Gastrocnemius medialis (tissue), 4 donors: ENCODE measurements at places on chromosomes 2 and 18. TPM values are rescaled to one million over a fixed set of nuclear protein-coding genes. Genes with fewer than 3 reads are reported as not detected.

DNA sequence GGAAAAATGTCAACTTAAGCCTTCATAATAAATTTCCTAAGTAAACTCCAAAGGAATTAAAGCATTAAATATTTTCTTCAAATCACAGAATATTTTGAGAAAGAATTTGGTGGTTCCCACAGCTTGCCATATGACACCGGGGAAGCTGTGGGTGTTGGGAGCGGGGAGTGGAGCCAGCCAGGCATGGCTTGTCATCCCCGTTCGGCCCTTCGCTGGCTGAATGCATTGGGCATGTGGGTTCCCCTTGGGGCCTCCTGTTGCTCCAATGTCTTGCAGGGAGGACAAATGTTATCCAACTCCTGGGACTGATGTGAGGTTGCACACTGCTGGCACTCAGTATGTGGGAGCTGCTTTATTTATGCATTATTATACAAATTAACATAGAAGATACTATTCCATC is 18.6 kb downstream of the NGEF start:
- H3K4me3 ChIP-seq: no peak overlapping the region
- H3K4me1 ChIP-seq: no peaks in the 10 kb centered on the region
- H3K36me3 ChIP-seq: no peaks in the 10 kb centered on the region
- DNase-seq: no peak

DNA sequence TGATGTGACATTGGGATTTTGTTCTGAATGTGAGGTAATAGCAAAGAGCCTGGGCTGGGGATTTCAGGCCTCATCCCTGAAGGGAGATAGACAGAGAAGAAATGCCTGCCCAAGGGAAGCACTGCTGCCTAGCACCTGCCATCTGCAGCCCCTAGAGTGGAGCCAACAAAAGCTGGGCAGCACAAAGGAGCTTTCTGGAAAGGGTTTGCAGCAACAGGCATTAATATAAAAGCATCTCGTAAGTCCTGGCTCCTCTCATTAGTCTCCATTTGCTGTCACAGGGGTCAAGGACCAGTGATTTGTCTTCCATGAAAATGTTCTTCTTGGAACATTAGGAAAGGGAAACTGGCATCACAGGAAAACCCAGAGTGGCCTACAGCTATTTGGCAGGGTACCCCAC is 157.2 kb upstream of the SLC14A2 start:
- no peak for DNase-seq
- no peaks in the 10 kb centered on the region for H3K4me1 ChIP-seq
- no peaks in the 10 kb centered on the region for H3K27me3 ChIP-seq

DNA sequence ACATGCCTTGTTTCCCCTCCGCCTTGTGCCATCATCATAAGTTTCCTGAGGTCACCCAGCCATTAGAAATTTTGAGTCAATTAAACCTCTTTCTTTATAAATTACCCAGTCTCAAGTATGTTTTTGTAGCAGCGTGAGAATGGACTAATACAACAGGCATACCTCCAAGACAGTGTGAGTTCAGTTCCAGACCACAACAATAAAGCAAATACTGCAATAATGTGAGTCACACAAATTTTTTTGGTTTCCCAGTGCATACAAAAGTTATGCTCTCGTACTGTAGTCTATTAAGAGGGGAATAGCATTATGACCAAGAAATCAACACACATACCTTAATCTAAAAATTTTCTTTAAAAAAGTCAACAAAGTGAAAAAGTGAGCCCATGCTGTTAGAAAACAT is 217.2 kb downstream of the NR4A2 start:
- no peak for DNase-seq
- no peak overlapping the region for H3K4me3 ChIP-seq
- no peaks in the 10 kb centered on the region for H3K36me3 ChIP-seq
- no peaks in the 10 kb centered on the region for H3K4me1 ChIP-seq
- H3K27me3 ChIP-seq: no peaks in the 10 kb centered on the region

ALMS1 gene
- total RNA-seq: 16.9 TPM

CDH19 gene
- 1.4 TPM for total RNA-seq

DNA sequence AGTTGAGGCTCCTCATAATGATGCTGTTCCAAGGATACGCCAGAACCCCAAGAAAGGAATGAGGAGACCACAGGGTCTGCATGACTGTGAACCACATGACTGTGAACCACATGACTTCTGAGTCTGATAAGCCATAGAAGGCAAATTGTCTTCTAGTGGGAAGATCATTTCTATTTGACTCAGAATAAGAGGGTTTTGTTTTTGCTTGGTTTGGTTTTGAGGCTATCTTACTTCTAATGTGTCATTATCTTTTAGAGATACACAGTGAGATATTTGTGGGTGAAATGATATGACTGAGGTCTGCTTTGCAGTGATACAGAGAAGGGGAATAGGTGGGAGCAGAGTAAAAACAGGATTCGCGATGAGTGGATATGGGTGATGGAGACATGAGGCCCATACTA is 28.9 kb upstream of the BCL2L11 start:
- H3K4me1 ChIP-seq: no peaks in the 10 kb centered on the region
- H3K4me3 ChIP-seq: no peak overlapping the region
- H3K27ac ChIP-seq: no peak overlapping the region

DNA sequence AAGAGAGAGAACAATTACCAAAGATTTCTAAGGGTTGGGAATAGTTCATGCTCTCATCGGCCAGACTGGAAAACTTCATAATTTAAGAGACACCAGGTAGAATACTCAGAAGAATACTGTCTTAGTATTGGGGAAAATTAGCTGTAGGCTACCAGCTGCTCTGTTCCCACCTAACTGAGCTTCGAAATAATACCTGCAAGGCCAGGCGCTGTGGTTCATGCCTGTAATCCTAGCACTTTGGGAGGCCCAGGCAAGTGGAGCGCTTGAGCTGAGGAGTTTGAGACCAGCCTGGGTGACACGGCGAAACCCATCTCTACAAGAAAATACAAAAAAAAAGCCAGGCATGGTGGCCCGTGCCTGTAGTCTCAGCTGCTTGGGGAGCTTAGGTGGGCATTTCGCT is 35.8 kb downstream of the MAP4K3 start:
- H3K27ac ChIP-seq: peak overlapping the region; percentile 73
- H3K36me3 ChIP-seq: no peaks in the 10 kb centered on the region
- H3K4me3 ChIP-seq: no peak overlapping the region
- peaks cover 90% of the 10 kb centered on the region for H3K4me1 ChIP-seq
- no peak for DNase-seq

TFPI gene
- total RNA-seq: 30.7 TPM

GRCh38 chr2:134576478-134576877 is 142.3 kb downstream of the TMEM163 start:
- no peak overlapping the region for H3K4me3 ChIP-seq
- H3K36me3 ChIP-seq: no peaks in the 10 kb centered on the region
- H3K27ac ChIP-seq: no peak overlapping the region
- H3K27me3 ChIP-seq: no peaks in the 10 kb centered on the region
- H3K4me1 ChIP-seq: no peaks in the 10 kb centered on the region

DNA sequence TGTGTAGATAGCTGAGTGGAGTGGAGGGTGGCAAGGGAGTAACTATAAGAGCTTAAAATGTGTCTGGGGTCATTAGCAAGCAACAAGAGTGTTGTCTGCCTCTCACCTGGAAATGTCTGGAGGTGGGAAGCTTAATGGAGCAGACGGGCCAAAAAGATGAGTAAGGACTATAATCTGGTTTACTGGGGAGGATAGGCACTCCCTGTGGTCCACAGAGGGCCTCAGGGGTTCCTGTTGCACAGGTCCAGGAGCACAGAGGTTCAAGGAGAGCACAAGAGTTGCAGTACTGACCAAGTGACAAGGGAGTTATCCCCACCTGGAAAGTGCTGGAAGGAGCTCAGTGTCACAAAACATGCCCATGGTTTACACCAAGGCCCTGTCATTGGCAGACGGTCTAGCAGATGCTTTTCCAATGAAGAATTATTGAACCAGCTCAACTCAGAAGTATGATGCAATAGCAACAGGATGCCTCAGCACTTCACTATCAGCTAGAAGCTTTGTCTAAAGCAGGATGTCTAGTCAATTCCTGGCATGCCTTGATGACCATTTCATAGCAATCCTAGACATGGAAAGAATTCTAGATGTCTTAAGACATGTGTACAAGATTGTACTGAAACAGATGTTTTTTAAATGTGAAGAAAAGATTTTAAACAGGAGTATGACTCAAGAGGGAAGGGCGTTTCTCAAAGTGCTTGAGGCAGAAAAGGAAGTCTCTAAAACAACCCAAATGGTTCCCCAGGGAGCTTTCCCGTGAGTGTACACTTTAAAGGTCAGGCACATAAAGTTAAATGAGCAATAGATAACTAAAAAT is 62.9 kb upstream of the SERPINE2 start:
- H3K36me3 ChIP-seq: no peaks in the 10 kb centered on the region
- no peaks in the 10 kb centered on the region for H3K27me3 ChIP-seq
- no peak overlapping the region for H3K4me3 ChIP-seq
- no peaks in the 10 kb centered on the region for H3K4me1 ChIP-seq
- no peak overlapping the region for H3K27ac ChIP-seq
- DNase-seq: peak; percentile 16

GRCh38 chr2:70806013-70806412 is 14.4 kb downstream of the CLEC4F start:
- no peak overlapping the region for H3K27ac ChIP-seq
- H3K4me3 ChIP-seq: no peak overlapping the region
- no peaks in the 10 kb centered on the region for H3K27me3 ChIP-seq
- no peaks in the 10 kb centered on the region for H3K36me3 ChIP-seq
- DNase-seq: no peak

DNA sequence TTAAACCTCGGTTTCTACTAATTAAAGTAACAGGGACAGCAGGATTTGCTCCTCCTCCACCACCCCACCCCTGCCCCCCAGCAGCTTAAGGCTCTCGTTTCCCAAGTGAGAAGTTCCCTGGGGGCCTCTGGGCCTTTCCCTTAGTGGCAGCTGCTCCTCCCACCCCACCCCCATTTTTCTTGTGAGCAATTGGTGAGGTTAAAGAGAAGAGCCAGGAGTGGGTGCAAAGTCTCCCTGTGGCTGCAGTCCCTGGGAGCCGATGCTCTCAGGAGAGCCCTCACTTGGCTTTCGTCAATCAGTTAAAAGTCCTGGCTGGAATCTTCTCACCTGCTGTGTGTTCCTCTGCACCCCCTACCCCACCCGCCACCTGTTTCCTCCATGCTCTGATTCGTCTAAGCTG is 48.7 kb upstream of the AGAP1 start:
- H3K4me3 ChIP-seq: no peak overlapping the region
- H3K27me3 ChIP-seq: no peaks in the 10 kb centered on the region
- no peaks in the 10 kb centered on the region for H3K4me1 ChIP-seq
- no peak overlapping the region for H3K27ac ChIP-seq
- H3K36me3 ChIP-seq: no peaks in the 10 kb centered on the region

B3GNT7 gene
- total RNA-seq: 0.49 TPM

- no peak overlapping the region for H3K27ac ChIP-seq
- no peak overlapping the region for H3K4me3 ChIP-seq
- no peaks in the 10 kb centered on the region for H3K27me3 ChIP-seq
- H3K36me3 ChIP-seq: no peaks in the 10 kb centered on the region
These were observed 98.0 kb downstream of the TRABD2A start for GRCh38 chr2:84782717-84783442.

DNA sequence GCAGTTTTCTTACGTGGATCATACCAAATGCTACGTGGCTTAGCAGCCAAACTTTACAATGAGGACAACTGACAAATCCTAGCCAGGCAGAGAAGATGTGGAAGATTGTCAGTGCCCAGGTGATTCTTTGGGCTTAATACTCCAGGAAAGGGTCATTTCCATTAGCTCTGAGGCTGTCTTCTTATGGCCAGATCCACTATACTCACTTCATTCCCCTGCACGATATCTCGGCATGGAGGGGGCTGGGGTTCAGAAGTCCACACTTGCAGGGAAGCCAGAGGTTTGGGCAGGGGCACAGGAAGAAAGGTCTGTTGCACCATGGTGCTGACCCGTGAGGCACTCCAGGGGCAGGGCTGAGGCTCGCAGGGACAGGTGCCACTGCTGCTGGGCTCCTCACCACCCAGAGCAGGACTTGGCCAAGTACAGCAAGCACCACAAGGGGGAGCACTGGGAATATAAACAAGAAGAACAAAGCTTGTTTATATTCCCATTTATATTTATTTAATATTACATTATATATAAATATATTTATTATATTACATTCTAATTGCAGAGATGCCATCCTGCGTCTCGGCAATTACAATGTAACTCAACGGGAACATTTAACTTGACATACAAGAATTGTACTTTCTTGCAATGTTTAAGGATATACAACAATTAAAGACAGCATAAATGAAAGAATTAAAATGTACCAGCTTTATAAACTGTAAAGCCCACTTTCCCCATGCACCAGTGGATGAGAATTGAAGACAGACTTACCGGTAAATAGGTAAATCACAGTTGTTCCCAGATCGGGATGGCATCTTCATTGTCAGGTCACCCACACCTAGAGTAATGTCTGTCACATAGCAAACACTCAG is 27.2 kb downstream of the CLUL1 start:
- DNase-seq: peak; percentile 18
- no peak overlapping the region for H3K27ac ChIP-seq
- no peaks in the 10 kb centered on the region for H3K36me3 ChIP-seq
- no peak overlapping the region for H3K4me3 ChIP-seq

GNLY gene
- total RNA-seq: 3.6 TPM

DNA sequence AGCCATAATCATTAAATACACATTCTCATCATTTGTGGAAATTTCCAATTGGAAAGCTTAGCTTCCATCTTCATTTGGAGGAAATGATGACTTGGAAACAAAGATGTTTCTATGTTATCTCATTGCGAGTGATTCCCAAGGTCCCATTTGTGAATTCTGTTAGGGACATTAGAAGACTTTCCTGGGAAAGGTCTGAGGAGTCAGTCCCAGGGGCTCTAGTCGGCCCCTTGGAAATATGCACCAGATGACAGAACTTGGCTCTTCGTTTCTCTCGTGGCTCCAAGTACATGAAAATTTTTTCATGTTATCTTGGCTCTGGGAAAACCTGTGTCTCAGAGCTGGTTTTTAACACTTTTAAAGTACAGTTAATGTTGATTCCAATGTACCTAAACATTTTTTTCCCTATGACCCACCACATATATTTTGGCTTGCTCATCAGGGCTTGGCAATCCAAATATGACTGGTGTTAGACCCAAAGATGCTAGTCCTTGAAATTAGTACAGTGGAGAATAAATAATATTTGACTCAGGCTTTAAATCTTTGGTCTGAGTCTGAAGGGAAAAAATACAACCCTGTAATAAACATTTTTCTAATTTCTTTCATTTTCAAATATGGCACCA is 15.4 kb upstream of the CAVIN2 start:
- H3K27ac ChIP-seq: no peak overlapping the region
- H3K4me3 ChIP-seq: no peak overlapping the region
- no peaks in the 10 kb centered on the region for H3K36me3 ChIP-seq
- H3K4me1 ChIP-seq: no peaks in the 10 kb centered on the region
